ENCODE measurements at places on chromosomes 4 and X. TPM values are rescaled to one million over a fixed set of nuclear protein-coding genes. Genes with fewer than 3 reads are reported as not detected.

- DNase-seq, result no peak
Observed at GRCh38 chr4:168390041-168390440, 71.5 kb upstream of the DDX60 start.

DNA sequence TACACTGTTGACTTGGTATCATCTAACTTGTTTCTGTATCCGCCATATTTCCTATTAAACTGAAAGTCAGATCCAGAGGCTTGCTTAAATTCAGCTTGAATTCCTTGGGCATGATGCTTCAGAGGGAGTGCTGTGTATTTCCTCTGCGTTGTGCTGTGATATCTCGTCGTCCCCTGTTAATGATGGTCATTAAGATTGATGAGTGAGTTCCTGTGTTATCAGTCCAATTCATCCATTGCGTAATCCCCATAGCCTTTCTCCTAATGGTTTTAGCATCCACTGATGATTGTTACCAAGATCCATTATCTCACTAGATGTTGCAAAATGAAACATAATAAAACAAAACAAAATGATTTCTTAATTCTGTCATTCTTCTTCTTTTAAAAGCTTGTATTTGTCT is 31.3 kb upstream of the CHM start:
- no peak for DNase-seq

DNA sequence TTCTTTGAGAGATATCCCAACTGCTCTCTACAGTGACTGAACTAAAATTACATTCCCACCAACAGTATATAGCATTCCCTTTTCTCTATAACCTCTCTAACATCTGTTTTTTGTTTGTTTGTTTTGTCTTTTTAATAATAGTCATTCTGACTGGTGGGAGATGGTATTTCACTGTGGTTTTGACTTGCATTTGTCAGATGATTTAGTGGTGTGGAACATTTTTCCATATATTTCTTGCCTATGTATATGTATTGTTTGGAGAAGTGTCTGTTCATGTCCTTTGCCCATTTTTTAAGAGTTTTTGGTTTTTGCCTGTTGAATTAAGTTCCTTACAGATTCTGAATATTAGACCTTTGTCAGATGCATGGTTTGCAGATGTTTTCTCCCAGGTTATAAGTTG is 9.0 kb downstream of the USO1 start:
- no peak for DNase-seq

GRCh38 chr4:3231471-3231870 is 17.5 kb upstream of the MSANTD1 start:
- DNase-seq, result no peak

GRCh38 chr4:2947926-2948325 is 15.3 kb downstream of the NOP14 start:
- DNase-seq, result no peak

DNA sequence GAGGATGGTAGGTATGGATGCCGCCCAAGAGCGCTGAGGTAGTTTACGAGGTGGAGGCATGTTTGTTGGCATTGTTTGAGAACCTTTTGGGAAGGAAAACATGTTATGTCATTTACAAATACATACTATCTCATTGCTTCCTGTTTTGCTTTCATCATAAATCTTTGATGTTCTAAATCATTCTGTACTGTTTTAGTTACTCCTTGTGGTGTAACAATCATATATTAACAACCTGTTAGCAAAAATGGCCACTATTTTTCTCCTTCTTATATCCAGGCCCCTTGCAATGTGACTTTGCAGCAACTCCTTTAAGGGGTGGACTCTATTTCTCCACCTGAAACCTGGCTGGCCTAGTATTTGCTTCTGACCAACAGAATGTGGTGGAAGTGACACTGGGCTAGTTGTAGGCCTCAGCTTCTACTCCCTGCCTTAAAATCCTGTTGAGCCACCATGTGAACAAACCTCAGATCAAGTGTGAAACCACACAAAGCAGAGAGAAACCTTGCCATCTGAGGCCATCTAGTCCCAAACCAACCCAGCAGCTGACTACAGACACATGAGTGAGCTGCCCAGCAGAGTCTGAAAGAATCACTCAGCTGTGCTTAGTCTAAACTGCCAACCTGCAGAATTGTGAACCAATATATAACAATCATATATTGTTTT is 15.8 kb upstream of the CXorf38 start:
- DNase-seq, result no peak

ZNF827 gene
- 31.6 TPM for polyA plus RNA-seq

PRRG3 gene
- polyA plus RNA-seq, result 16.5 TPM

SYTL5 gene
- polyA plus RNA-seq, result 4.0 TPM
